NCI-H187 (cell line): ENCODE measurements at places on chromosomes 6 and 20.

- DNase-seq = no peak
These were observed 210.3 kb upstream of the FERMT1 start for GRCh38 chr20:6333110-6333509.

GRCh38 chr20:1832634-1833033 lies 62.6 kb upstream of the SIRPA start:
- DNase-seq = no peak

- DNase-seq = no peak
These were observed 632.2 kb downstream of the TENT5A start for GRCh38 chr6:81120280-81120679.

DNA sequence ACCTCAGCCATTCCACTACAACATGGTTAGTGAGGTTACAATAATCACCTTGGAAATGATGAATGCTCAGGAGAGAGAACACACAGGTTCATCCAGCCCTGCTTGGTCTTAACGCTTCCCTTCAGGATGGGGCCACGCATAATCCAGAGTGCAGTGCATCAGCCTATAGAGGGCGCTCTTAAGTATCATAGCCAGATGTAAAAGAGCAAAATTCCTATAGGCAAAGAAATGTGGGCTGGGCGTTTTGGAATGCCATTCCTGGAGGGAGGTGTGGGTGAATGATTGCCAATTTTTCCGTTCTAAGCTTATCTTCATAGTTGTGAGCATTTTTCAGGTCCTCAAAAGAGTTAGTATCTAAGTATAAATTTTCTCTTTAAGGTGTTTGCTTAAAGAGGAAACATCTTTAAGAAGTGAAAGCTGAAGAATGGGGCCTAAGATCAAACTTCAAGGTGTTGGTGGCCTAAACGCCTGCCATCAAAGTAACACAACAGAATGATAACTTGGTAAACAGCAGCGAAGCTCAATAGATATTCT lies 1.8 kb downstream of the RIPOR2 start:
- DNase-seq = no peak

- no peak for DNase-seq
These were observed 9.8 kb downstream of the MUC22 start for GRCh38 chr6:31020057-31020456.

- no peak for DNase-seq
These were observed 450.7 kb downstream of the COL12A1 start for GRCh38 chr6:74755196-74755595.

GRCh38 chr6:146345598-146345997 lies 198.0 kb upstream of the RAB32 start:
- DNase-seq = no peak

- no peak for DNase-seq
These were observed 226.2 kb upstream of the MAN1A1 start for GRCh38 chr6:119575721-119576120.

DNA sequence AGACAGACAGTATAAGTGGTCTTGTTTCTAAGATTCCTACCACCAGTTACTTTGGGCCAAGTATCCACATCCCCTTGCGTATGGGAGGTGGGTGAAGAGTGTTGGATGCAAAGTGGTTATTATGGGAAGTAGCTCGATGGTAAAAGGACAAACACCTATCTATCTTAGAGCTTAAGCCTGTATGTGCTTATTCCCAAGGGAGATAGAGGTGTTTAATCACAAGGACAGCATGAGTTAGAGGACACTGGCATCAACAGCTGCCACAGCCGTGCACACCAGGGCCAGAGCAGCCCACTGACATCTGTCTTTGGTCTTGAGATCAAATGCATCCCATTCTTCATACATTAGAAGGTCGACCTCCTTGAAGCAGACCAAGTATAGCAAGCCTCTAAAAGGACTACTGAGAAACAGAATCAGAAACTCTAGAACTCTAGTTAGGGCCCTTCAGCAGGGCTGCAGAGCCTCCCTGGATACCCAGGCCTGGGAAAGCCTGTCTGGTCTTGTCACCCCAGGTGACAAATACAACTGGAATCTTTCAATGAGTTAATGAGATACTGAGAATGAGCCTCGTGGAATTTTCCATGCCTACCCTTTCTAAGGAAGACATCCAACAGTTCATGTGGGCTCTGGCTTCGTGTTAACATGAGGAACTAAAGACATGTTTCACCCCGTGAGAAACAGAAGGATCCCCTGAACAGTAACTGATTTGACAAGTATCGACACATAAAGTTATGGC lies 28.7 kb downstream of the TXNDC5 start:
- DNase-seq = no peak

DNA sequence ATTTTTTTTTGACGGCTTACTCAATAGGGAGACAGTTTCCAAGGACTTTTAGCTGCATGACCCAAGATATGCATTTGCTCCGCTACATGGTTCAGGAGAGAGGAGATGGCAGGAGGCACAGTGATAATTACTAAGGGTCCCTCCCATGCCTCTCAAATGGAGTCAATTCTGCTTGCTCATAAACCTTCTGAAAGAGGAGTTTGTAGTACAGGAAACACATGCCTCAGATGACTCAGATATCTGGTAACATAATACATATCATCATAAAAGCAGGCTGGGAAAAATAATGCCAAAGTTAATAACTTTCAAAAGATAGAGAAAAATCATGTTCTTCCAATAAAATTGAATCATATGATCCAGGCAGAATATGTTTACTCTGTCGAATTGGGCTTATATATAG lies 97.6 kb upstream of the DEFB112 start:
- DNase-seq = no peak

DNA sequence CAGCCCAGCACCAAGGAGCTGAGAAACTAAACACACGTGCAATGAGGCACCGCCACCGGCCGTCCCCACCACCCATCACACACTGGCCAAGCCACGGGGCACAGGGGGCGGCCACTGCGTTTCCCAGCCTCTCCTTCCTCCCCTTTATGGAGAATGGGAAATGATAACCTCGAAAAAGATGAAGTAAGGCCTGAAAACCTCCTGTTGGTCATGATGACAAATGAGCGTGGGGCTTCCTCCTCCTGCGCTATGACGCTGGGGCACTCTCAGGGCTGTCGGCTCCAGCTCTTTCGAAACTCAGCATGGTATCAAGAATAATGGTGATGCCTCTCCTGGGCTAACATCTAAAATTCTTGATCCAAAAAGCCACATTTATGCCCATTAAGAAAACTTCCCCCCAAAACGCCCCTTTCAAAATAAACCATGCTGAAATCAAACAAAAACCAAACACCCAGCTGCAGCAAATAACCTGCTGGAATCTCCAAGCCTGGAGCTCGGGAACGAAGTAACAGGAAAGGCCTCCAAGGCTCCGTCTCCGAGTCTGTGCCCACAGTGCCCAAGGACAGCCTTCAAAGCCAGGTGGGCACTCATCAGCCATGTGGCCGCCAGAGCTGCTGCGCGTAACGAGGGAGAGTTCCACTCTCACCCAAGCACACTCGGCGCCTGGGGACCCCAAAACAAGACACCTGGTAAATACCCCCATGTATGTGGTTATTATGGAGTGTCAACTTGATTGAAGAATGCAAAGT lies 50.0 kb downstream of the TAF4 start:
- no peak for DNase-seq

GRCh38 chr20:34332262-34332920 lies 29.2 kb upstream of the AHCY start:
- DNase-seq = no peak

GRCh38 chr6:69265090-69265489 lies 531.7 kb downstream of the LMBRD1 start:
- no peak for DNase-seq

- DNase-seq = no peak
These were observed 24.8 kb downstream of the GNAS start for GRCh38 chr20:58877050-58877975.

DNA sequence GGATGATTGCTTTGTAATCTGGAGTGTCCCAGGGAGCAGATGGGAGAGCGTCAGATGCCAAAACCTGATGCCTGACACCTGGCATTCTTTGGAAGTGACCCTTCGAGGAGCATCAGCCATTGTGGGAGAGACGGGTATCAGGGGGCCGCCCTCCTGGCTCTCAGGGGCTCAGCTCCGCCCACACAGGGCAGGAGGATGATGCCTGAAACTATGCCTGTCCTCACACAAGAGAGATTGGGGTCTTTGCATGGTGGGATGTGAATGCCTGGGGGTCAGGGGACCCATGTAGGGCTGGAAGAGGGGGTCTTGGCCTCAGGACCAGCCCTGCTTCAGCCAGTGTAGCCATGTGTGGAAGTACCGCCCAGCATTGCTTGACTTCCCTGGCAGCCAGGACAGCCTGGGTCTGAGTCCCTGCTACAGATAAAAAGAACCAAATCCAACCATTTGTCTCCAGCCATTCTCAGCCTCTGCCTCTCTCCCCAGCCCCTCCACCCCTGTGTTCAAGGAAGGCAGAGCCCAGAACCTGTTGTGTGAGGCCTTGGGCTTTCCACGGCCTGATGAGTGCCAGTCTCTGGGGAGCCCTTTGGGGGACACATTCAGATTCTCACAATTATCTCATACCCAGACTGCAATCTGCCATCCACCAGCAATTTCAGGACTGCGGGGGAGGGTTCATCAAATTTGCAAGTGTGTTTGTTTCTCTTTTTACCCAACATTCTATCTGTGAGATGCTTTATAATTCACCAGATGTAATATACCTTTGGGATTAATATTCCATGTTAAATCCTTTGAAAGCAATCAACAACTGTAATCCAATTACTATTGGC lies 371.2 kb downstream of the PREX1 start:
- peak; percentile 7 for DNase-seq

- DNase-seq = no peak
These were observed 7.6 kb downstream of the RTEL1 start for GRCh38 chr20:63665708-63666107.

- DNase-seq = no peak
These were observed 19.6 kb downstream of the SLC22A2 start for GRCh38 chr6:160238761-160239751.

DNA sequence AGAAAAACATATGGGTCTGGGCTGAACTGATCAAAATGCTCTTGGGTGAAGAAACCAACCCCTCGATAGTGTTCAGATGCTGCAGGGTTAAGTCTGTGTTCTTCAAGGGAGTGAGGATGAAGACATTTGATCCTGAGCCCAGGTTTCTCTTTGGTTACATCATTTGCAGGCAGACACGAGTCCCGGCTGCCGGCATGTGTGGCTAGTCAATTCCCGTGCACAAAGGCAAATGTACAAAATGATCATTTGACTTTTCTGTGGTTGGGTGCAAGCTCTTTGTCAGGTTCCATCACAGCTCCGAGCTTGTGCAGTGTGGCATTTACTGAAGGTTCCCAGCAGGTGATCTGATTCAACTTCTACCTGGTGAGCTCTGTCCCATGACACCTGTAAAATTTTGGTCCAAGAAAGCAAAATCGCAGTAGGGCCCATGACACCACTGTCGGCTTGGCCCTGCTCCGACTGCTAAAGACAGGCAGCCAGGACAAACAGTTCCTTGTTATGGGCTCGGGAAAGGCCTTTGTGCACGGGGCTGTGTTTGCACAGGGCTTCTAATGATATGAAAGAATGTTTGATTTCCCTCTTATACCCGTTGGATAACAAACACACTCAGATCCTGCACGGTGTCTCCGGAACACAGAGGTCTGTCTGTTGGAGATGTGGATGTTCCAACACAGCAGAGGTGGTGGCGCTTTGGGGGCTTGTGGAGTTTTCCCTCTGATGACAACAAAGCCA lies 46.9 kb downstream of the GJA10 start:
- peak; percentile 26 for DNase-seq

DNA sequence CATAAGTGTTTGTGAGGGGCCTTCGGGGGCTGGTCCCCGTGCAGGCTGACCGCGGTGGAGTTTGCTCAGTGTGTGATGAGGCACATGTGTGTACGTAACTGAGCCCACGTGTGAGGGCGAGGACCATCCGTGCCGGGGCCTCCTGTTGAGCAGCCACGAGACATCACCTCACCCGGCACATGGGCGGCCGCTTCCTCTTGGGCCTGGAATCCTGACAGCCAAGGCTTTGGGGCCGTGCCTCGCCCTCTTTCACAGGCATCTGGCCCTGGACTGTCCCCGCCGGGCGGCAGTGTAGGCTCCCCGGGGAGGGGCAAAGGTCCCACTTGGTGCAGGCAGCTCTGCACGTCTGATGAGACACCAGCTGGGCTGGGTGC lies 202.3 kb downstream of the DLL1 start:
- no peak for DNase-seq

- DNase-seq = no peak
These were observed 59.3 kb downstream of the TBC1D7 start for GRCh38 chr6:13268913-13269518.

GRCh38 chr6:7912024-7912423 lies 1.4 kb upstream of the TXNDC5 start:
- DNase-seq = no peak

DNA sequence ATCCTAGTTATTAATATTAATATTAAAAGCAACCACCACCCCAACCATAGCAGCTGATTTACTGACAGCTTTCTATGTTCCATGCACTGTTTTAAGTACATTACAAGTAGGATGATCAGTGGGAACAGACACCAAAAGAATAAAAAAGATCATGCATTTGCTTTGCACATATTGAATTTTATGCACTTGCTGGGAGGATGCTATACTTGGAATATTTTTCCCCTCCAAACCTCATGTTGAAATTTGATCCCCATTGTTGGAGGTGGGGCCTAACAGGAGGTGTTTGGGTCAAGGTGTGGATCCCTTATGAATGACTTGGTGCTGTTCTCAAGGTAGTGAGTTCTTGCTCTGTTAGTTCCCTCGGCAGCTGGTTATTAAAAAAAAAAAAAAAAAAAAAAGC lies 178.9 kb upstream of the MYLIP start:
- no peak for DNase-seq

- no peak for DNase-seq
These were observed 128.2 kb upstream of the PTPN1 start for GRCh38 chr20:50381771-50382593.

GRCh38 chr6:29633534-29633905 lies 537 bp upstream of the GABBR1 start:
- DNase-seq = no peak

DNA sequence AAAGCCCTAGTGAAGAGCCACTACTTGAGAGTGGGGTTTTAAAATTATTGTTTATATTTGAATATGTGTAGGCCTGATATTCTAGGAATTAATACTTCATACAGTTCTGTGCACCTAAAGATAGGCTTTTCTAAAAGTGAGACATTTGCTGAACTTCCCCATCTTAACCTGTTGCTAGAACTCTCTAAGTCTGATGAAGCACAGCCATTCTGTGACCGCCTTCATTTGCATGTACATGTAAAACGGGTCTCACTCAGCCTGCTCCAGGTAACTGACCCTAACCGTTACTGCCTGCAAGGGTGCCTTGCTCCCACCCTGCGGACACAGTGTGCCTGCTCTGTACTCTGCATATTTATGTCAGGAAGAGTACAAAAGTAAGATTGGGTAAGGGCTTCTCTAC lies 44.3 kb upstream of the IRF4 start:
- DNase-seq = no peak

GRCh38 chr20:39800111-39800510 lies 838.0 kb downstream of the DHX35 start:
- no peak for DNase-seq

GRCh38 chr20:57564180-57564802 lies 3.4 kb downstream of the PCK1 start:
- DNase-seq = no peak
